ENCODE measurements at places on chromosomes 7 and 10.

GRCh38 chr10:4216726-4217125 is 431.7 kb upstream of the KLF6 start:
- DNase-seq, result no peak

DNA sequence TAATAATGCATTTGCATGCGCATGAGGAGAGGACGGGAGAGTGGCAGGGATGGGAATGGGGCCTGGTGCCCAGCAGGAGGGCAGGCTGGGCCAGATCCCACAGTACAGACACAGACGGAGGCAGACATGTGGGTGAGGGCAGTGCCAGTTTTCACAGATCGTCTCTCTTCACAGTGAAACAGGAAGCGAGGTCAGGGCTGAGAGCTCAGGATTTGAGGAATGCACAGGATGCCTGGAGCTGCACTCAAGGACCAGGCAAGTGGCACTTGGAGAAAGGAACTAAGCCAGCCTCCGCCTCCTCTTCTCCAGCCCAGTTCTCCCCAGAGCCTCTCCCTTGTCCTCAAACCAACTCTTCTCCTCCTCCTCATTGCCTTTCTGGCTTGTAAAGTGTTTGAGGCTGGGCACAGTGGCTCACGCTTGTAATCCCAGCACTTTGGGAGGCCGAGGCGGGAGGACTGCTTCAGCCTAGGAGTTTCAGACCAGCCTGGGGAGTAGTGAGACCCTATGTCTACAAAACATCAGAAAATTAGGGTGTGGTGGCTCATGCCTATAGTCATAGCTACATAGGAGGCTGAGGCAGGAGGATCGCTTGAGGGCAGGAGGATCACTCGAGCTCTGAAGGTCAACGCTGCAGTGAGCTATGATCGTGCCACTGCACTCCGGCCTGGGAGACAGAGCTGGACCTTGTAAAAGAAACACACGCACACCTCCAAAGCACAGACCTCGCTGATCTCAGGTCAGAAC is 115.2 kb downstream of the HIP1 start:
- DNase-seq, result no peak

DNA sequence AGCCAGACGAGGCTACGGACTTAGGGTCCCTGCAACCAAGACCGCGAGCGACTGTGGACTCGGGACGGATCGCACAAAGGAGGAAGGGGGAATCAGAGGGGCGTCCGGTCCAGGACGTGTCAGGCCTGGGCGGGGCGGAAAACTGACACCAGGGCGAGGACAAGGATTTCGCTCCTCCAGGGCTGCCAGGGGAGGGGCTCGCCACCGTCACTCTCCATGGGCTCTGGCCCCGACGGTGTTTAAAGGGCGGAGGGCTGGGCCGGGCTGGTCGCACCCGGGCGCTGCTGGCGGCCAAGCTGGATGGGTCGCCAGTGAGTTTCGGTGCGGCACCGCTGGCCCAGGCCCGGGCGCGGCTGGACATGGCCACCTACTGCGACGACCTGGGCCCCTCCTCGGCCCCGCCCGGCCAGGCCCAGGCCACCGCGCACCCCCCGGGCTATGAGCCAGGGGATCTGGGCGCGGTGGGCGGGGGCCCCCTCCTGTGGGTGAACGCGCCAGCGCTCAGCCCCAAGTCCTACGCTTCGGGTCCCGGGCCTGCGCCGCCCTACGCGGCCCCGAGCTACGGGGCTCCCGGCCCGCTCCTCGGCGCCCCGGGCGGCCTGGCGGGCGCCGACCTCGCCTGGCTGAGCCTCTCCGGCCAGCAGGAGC is at the start of gene FOXI2:
FOXI2 (plus strand) TSS at position 271 of the 648 bp plus-strand sequence; CDS start at position 360, 89 bp downstream.
- no peak for DNase-seq

- no peak for DNase-seq
Measured at GRCh38 chr7:138649506-138649905, 51.7 kb downstream of the SVOPL start.

- no peak for DNase-seq
Measured at GRCh38 chr7:14047709-14048399, 58.4 kb upstream of the ETV1 start.

- no peak for DNase-seq
Measured at GRCh38 chr7:135169964-135170273, 588 bp downstream of the CYREN start.

DNA sequence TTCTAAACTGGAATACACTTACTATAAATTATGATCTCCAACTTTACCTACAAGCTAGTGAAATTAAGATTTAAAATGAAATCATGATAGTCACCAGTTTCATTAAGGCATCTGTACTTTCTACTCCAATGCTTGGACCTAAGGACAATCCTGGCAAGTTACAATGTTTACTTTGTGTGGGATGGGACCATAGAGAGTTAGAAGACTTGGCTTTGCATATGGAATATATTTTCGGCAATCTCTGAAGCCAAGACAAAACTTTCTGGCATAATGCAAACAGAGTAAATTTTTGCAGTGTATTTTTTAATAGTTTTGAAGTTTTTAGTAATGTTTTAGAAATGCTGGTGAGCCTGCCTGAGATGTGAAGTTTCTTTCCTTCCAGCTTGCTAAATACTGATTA is 248.9 kb downstream of the ABCA13 start:
- no peak for DNase-seq

- no peak for DNase-seq
Measured at GRCh38 chr7:86867163-86867762, 192.2 kb downstream of the ELAPOR2 start.

GRCh38 chr7:120554960-120555571 is 282.1 kb downstream of the KCND2 start:
- no peak for DNase-seq

DNA sequence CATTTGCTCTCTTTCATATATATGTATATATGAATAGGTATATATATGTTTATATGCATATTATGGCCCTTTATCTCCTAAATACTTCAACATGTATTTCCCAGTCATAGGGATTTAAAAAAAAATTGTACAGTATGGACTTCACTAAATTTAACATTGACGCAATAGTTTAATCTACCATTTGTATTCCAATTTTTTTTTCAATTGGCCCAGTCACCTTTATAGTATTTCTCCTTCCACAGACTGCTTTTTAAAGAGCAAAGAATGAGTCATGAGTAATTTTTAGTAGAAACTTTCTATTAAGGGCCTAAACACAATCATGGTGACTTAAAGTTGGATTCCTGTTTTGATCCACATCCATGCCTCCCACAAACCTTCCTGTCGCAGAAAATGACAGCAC is 20.5 kb downstream of the CCSER2 start:
- no peak for DNase-seq

DNA sequence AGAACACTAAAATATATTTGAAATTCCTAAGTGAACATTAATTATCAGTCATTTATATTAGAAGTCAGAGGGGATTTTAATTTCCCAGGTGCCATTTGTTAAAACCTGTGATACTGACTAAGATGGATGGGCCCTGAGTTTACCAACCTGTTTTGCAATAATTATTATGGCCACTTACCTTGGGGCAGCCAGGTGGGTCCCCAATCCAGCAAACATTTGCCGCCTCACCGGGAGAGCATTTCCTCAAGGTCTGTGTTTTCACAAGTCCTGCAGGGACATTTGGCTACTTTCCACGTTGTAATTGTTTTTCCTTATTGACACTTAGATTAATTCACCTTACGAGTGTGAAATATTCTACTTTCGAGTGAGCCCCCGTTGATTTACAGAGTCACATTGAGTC is 251.2 kb upstream of the PPP2R2D start:
- no peak for DNase-seq
